ENCODE measurements at places on chromosomes 1 and 21.

- DNase-seq, result no peak
Observed at GRCh38 chr1:77279929-77280328, 1.9 kb upstream of the AK5 start.

GRCh38 chr1:179510038-179510437 lies 65.7 kb downstream of the NPHS2 start:
- DNase-seq, result no peak

- no peak for DNase-seq
Observed at GRCh38 chr21:37082856-37083528, 9.9 kb downstream of the TTC3 start.

DNA sequence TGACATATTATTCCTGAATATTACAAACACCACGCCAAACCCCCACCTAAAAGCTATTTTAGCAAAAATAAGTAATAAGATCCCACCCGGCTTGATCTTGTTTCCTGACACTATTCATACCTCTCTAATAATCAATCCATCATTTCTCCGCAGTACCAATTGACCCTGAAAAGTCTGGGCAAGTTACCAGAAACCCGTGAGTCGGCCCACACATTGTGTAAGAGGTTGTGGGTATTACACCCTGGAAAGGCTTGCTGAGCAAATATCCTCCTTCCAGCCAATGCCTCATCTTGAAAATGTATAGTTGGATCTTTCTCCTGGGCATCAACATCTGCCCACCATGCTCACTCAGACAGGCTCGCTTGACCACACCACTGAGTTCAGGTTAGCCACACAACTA lies 451.0 kb downstream of the TTLL7 start:
- peak; percentile 87 for DNase-seq

DNA sequence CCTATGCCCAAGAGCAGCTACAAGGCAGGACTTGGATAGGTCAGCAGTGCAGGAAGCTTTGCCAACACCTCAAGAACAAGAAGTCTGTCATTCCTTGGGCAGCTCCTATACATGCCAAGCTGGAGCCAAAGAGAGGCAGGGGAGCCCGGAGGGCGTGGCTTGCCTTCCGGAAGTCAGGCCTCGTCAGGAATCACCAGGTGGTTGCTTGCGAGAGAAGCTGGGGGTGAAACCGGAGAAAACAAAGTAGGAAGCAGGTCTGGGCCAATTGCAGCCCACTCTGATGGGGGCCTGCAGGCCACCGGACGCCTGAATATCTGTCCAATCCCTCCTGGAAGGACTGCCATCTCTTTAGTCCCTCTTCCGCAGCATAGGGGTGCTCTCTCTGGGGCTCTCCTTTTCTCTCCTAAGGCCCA lies 794 bp upstream of the FAM76A start:
- no peak for DNase-seq

Measured in fibroblast of skin of right biceps (primary cell).